ENCODE measurements at places on chromosomes 1 and 21.
A peak's percentile ranks its signal among the peaks of the same experiment; 100 is the strongest.

GRCh38 chr1:91617285-91617765 lies 116.7 kb downstream of the CDC7 start:
- no peak for DNase-seq

GRCh38 chr21:44888581-44889550 lies 15.4 kb upstream of the PTTG1IP start:
- DNase-seq = no peak

GRCh38 chr1:86750076-86750475 lies 45.7 kb downstream of the SH3GLB1 start:
- peak; percentile 65 for DNase-seq

DNA sequence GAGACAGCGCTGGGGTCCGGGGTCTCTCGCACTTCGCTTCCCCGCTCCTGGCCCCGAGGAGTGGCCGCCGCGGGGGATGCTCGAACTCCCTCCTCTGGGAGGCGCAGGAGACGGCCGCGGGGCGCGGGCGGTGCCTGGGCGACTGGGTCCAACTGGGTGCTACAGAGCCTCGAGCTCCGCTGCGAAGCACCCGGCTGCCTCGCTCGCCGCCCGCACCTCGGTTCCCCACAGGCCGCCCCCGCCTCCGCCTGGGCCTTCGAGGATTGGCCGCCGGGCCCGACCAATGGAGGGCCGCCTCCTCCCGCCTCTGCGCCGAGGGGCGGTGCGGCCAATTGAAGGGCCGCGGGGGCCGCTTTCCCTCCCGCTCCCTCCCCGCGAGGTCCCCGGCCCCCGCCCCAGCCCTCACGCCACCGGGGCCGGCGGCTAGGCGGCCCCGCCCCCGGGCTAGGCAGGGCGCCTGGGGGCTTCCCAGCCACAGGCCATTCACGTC lies at the start of gene CNN3:
Gene CNN3, minus strand, starts transcription at position 196 of the 490 bp plus-strand sequence. CDS start 216 bp downstream, outside the sequence.
- peak; percentile 86 for DNase-seq

DNA sequence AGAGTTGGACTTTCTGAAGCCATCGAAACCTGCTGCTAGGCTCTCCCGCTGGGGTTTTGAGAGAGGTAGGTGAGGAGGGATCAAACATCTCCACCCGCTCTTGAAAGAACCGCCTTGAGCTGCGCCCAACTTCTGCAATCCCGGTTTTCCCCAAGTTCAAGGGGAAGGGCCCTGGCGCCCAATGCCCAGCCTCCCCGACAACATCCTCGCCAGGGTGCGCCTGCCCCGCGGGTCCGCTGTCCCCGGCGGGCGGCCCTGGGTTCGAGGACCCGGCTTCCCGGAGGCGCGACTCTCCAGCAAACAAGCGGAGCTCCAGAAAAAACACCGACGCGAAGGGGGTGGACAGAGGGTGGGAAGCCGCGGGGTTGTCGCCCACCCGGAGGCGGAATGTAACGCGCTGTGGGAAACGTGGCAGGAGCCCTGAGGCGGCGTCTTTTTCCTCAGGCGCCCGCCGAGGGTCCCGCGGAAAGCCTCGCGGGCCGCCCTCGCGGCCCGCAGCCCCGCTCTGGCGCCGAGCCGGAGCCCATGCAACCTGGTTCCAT lies 607 bp downstream of the BTG3 start:
- peak; percentile 45 for DNase-seq

- peak; percentile 42 for DNase-seq
Observed at GRCh38 chr1:111281411-111281810, 9.2 kb upstream of the CHIA start.

DNA sequence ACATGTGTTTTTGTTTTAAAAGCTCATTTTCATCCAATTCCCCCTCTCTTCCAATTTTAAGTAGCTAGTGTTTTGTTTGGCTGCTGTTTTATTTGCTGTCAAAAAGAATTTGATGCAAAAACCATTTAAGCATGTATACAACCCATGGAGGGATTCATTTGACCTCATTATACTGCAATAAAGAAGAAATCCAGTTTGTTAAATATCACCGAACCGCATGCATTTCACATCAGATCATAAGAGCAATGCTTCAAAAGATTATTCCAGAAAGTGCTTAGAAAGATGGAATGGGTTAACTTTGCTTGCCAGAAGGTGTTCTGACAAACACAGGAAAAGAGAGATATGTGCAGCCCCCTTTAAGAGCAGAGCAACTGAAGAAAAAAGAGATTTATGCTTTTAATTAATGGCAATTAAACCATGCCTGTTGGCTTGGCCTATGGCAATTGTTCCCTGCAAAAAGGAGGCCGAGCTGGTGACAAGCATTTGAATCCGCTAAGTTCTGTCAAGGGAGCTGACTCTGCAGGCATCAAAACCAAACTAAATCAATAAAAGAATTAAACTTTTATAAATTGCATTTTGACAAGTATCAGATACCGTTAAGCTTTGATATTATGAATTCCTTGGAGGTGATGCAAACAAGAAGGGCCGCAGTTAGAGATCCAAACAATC lies 14.4 kb upstream of the BARHL2 start:
- DNase-seq = no peak

DNA sequence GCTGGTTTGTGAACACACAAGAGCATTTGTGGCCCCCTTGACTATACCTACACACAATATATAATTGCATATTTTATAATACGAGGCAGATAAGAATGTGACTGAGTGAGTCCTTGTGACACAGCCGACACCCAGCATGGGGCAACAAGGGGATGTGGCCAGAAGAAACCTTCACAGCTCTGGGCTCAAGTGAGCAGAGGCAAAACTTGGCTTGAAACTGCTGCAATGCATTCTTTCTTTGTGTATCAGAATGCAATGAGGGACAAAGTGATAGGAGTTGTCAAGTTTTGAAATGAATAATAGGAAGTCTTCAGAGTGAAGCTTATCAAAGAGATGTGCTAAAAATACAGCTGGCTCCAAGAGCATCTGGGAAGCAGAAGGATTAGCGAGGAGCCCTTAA lies 124.0 kb upstream of the C8B start:
- no peak for DNase-seq

GRCh38 chr1:36572142-36572715 lies 89.5 kb upstream of the CSF3R start:
- DNase-seq = no peak

DNA sequence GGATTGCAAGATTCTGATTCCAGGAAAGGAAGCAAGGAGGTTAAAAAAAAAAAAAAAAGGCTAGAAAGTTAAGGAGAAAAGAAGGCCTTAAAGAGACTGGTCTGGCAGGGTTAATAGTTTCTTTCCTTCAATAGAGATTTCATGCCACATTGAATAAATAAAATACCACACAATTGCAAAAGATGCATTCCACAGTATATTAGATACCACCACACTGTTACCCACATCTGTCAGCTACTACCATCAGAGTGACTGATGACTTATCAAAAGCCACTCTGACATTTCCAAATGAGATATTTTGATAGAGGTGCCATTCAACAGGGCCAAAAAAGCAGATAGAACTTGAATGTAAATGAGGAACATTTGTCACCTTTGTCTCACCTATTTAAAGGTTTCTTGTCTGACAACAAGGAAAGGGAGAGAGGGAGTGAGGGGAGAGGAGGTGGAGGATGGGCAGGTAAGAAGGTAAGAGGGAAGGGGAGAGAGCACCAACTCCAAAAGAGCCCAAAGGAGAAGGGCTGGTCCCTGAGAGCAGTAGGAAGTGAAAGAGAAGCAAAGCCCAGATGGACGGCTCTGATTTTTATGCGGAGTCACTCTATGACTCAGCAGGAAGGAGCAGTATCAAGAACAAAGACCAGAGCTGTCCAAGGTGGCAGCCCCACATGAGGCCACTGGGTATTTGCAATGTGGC lies 38.3 kb downstream of the LRRN2 start:
- DNase-seq = peak; percentile 73

DNA sequence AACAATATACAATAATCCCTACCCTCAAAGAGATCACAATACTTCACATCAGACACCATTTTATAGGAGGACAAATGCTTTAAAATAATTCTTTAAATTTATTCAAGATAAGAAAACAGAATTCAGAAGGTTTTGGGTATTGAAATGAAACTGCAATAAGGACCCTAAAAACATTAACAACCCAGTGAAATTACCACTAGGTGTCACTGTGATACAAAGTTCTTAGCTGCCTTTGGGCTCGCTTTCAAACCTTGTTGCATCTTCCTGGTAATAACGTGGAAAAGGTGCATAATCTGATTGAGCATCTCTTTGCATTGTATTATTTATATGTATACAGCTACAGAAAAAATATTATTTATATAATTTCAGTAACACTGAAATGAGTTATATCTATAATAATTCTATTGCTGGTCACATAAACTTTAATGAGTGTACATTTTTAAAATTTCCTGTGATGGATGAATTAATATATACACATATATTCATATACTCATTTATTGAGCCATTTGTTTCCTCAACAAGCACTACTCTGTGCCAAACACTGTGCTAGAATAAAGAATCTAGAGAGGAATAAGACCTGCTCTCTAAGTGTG lies 185.2 kb downstream of the FAF1 start:
- DNase-seq = peak; percentile 77

GRCh38 chr1:98315309-98315708 lies 346.2 kb upstream of the SNX7 start:
- peak; percentile 86 for DNase-seq

DNA sequence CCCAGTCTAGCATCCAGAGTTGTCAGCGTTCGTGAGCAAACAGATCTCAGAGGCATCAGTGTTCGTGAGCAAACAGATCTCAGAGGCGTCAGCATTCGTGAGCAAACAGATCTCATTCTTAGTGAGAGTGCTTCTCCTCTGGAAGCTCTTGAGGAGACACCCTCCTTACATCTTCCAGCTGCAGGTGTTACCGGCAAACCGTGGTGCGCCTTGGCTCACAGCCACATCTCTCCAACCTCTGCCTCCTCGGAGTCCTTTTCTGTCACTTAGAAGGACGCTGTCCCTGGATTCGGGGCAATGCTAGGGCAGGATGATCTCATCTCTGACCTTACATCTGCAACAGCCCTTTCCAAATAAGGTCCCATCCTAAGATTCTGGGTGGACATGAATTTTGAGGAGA lies 14.6 kb upstream of the UMODL1 start:
- DNase-seq = no peak

DNA sequence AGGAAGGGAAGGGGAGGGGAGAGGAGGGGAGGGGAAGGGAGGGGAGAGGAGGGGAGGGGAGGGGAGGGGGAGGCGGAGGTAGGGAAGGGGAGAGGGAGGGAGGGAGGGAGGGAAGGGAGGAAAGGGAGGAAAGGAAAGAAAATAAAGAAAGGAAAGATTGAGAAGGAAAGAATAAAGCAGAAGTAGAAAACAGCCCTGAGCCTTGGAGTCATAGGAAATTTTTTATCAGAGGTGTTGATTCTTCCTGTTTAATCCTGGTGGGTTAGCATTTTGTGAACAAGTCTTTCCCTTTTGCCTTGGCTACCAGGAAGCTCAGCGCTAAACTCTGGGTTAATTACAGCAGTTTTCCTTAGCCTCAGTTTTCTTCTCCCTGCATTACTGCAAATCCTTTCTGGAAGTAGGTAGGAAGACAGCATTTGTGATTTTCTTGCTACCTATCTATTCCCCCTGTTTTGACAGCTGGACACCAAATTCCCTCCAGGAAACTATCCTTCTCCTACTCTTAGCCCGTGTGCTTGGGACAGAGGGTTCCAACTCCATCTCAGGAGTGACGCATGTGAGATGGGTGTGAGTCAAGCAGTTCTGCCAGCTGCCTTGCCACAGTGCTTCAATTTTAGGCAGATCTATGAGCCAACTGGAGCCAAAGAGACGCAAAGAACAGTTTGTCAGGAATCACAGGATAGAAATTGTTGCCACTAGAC lies 26.9 kb downstream of the TOMM20 start:
- peak; percentile 86 for DNase-seq

- DNase-seq = no peak
Observed at GRCh38 chr1:200972985-200973742, 50.4 kb downstream of the KIF21B start.

GRCh38 chr1:93597709-93598108 lies 83.9 kb downstream of the BCAR3 start:
- DNase-seq = no peak

- DNase-seq = peak; percentile 25
Observed at GRCh38 chr1:7526867-7527732, 244.0 kb upstream of the VAMP3 start.

GRCh38 chr1:192807211-192808162 lies 1.4 kb upstream of the RGS2 start:
- DNase-seq = peak; percentile 78

- no peak for DNase-seq
Observed at GRCh38 chr1:42723511-42723910, 16.5 kb downstream of the CLDN19 start.

DNA sequence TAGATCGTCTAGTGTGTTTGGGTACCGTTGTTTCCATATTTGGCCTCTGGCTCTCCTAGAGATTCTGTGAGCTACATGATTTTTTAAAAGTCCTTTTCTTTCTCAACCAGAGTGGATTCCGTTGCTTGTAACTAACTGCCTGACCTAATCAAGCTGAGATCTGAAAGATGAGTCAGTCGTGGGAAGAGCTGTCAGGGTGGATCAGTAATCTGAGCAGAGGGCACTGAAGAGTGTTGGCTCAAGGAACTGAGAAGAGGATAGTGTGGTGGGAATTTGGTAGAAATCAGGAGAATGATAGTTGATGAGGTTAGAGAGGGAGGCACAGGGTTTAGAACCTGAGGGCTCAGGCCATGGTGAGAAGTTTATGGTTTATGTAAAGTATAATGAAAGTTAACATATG lies 52.2 kb downstream of the TRAF5 start:
- DNase-seq = peak; percentile 80

GRCh38 chr1:227299688-227300087 lies 18.6 kb downstream of the CDC42BPA start:
- peak; percentile 42 for DNase-seq

DNA sequence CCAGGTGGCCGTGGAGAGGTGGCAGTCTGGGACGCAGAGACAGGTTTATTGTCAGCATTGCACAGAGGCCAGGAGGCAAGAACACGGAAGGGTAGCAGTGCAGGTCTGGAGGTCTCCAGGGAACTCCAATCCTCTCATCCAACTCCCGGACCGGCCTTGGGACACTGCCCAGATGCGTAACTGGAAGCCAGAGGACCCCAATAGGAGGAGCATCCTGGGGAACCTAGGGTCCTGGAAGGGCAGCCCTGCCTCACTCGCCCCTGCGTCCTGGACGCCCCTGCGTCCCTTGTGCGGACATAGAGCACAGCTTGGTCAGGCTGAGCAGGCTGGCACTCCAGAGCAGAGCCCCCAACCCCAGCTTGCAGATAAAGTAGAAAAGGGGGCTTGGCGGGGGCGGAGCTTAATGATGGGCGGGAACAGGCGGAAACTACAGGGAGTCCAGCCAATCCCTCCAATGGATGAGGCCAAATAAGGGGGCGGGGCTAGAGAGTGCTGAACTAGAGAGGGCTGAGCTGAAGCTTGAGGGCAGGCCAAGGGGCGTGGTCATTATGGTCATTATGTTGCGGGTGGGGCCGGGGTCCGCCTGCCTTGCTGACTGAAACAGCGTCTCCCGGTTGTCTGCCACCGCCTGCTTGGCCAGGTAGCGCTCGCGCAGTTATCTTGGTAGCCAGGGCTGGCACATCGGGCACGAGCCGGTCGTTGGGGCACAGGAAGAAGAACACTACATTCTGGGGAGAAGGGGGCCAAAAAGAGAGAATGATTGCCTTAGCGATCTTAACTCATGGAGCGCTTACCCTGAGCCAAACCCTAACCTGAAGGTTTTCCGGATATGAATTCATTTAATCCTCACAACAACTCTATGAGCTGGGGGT lies 3.7 kb upstream of the ARHGEF19 start:
- DNase-seq = peak; percentile 76
